Erythroblast (primary cell): ENCODE measurements at places on chromosomes 4 and X.

GRCh38 chrX:2325076-2325784 lies 175.5 kb downstream of the DHRSX start:
- no peak for DNase-seq

DNA sequence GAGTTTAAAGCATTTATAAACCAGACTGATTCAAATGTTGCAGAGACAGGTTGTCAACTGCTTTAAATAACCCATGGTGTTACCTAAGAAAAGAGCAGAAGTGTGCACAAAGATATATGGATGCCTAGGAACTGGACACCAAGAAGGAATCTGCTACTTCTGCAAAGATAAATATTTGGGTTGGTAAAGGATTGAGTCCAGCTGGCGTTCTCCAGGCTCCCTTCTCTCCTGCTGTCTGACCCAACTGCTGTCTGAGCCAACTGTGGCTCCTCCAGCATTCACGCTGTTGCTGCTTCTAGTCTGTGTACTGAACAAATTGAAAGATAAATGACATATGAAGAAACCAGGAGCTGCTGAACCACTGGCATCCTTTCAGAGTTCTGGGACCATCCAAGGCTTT lies 1167.8 kb upstream of the PRKX start:
- DNase-seq: no peak

- DNase-seq: peak; percentile 50
Measured at GRCh38 chr4:143241892-143242291, 57.2 kb downstream of the USP38 start.

DNA sequence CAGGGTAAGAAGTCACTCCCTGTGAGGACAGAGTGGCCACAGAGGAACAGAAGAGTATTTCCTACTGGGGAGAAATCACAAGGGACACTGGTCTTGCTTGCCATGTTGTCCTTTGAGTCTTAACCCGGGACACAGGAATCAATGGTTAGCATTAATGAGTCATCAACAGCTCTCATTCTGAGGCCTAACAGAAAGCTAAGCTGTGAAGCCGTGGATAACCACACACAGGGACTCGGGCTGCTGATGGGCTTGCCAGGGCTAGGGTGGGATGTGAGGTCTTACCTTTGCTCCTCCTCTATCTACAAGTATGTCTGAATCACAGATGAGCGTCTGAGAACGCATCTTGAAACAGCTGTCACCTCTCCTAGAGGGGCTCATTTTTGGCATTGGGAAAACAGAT lies 22.2 kb downstream of the HELT start:
- DNase-seq: no peak

DNA sequence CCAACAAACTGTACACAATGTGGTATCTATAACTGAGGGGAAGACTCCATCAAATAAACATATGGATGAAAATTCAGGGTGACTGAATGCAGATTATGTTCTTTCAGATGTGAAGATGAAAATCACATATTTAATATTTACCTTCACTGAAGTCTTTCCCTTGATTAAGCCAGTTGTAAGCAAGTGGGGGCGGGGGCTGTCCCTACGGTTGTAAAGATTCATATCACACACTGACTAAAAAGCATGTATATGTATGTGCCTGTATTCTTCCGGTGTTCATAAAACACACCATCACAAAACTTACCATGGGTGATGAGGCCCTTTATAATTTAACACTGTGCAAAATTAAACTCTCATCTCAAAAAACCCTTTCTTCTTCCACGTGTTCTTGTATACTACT lies 1.3 kb downstream of the TAB3 start:
- peak; percentile 4 for DNase-seq

DNA sequence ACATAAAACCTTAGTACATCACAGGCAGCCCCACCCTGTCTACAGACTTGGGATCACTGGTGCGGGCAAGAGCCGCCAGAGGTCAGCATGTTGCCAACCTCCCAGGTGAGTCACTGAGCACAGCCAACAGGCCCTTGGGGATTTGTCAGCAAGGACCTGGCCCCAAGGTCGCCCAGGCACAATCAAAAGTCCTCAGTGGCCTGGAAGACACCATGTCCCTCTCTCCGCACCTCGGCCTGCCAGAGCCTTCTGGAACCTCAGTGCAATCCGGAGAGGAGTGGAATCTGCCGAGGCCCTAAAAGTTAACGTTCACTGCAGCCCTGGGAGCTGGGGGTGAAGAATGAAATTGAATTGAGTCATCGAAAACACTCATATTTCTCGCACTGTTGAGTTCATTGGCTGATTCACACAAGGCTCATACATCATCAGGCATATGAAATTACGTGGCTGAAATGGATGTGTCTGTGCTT lies 74.3 kb downstream of the WFS1 start:
- DNase-seq: no peak

GRCh38 chr4:38982361-38983095 lies 49.7 kb downstream of the TMEM156 start:
- DNase-seq: no peak

DNA sequence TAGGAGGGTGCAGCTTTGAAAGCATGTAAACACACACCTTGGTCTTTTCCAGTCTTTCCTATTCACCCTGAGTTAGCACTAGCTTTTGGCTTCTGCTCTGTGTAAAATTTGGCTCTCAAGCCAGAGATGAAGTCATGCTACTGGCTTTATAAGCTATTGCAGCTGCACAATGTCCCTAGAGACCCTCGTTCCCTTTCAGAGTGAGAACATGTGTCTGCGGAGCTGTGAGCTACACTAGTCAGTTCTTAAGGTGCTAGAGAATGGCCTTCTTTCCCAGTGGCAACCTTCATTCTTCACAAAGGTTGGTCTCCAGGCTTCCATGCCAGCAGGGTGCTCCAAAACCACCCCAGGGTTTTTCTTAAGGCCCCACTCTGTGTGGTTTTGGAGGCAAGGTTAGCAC lies 199.1 kb downstream of the SPATA18 start:
- no peak for DNase-seq

DNA sequence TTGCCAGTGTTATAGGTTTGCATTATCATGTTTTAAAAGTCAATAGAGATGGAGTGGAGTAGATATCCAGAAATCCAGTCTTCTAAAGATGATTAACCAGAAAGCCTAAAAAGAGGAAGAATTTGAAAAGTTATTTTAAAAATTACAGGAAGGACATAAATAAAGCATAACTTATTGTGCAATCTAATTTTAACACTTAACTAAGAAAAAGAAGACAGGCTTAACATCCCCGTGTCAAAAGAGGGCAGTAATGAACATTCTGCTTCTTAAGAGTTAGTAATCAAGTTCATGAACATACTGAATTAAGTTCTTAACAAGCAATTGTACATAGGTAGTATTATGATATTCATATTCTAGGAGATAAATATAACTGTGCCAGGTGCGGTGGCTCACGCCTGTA lies 39.3 kb downstream of the ELF2 start:
- DNase-seq: no peak

GRCh38 chr4:81460834-81461233 lies 10.9 kb downstream of the RASGEF1B start:
- no peak for DNase-seq

- DNase-seq: no peak
Measured at GRCh38 chrX:134911348-134911747, 79.4 kb upstream of the SMIM10 start.

GRCh38 chr4:51851090-51851936 lies 8.4 kb downstream of the DCUN1D4 start:
- peak; percentile 67 for DNase-seq

DNA sequence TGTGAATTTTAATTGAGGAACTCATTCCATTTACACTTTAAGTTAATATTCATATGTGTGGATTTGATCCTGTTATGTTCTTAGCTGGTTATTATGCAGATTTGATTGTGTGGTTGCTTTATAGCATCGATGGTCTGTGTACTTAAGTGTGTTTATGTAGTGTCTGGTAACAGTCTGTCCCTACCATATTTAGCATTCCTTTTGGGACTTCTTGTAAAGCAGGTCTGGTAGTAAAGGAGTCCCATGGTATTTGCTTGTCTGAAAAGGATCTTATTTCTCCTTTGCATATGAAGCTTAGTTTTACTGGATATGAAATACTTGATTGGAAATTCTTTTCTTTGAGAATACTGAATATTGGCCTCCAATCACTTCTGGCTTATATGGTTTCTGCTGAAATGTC lies 76.6 kb downstream of the KLF8 start:
- no peak for DNase-seq

GRCh38 chrX:106999002-106999975 lies 723 bp downstream of the MORC4 start:
- DNase-seq: peak; percentile 23

GRCh38 chr4:126223784-126224407 lies 909.1 kb downstream of the FAT4 start:
- DNase-seq: peak; percentile 17

- no peak for DNase-seq
Measured at GRCh38 chrX:87578978-87579377, 61.4 kb downstream of the KLHL4 start.

- DNase-seq: peak; percentile 84
Measured at GRCh38 chrX:120021927-120022326, 55.6 kb downstream of the RHOXF2B start.

DNA sequence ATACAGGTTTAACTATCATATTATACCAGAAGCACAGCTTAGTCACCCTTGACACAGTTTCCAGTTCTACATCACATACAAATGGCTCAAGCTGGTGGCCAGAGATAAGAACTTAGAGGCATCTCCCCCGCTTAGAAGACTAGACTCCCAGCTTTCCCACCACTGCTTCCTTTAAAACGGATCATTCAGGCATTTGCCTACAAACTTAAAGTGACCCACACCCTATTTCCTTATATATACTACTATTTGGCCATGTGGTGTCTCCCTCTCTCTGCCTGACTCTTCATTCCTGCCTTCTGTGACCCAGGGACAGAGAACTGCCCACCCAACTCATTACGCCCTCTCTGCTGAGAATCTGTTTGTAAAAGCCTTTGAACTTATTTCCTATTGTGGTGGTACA lies 781.2 kb upstream of the DIAPH2 start:
- peak; percentile 77 for DNase-seq

DNA sequence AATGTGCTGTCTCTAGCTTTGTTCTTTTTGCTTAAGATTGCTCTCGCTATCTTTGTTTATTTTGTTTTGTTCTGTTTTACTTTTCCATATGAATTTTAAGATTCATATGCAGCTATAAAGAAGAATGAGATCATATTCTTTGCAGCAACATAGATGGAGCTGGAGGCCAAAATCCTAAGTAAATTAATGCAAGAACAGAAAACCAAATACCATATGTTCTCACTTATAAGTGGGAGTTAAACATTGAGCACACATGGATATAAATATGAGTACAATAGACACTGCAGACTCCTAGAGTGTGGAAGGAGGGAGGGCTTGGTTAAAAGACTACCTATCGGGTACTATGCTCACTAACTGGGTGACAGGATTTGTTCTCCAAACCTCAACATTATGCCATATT lies 237.8 kb downstream of the TRAM1L1 start:
- no peak for DNase-seq

DNA sequence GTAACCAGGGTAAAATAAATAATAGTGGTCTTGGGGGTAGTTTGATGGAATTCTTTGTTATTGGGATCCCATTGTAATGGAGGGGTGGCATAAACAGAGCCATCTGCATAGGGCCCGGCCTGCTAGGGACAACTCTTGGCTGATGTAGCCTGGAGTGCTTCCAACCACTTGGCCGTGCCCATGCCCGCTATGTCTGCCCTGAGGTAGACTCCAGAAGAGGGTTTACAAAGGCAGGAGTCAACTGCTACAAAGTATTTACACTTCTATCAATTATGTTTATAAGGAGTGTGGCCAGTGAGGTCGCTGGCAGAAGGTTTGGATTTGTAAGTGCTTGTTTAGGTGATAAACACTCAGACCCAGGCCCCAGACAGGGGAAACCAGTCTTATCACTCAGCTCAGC lies 8.1 kb downstream of the RASL11B start:
- DNase-seq: no peak

DNA sequence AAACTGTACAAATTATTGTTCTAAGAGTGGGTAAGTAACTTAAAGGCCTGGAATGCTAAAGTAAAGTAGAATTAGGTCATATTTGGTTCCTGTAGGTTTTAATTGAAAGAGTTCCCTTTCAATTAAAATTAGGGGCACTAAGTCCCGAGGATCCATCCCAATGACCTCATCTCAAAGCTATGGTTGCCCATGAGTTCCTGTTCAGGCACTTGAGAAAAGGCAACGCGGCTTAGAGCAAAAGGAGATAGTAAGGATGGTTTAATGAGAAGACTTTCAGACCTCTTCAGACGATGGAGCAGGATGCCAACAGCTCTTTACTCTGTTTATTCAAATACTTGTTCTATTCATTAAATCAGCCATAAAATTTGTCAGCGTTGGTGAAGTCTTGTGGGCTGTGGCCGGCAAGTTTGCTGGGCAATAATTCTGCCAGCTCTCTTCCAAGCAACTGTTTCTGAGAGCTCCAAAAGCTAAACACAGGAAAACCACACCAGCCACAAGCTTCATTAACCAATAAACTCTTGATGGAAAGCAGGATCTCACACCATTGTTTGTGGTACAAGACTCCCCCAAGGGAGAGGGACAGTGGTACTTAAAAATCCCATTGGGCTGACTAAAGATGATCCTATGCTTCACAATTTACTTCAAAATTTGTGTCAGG lies 167.4 kb downstream of the COL4A6 start:
- DNase-seq: no peak

DNA sequence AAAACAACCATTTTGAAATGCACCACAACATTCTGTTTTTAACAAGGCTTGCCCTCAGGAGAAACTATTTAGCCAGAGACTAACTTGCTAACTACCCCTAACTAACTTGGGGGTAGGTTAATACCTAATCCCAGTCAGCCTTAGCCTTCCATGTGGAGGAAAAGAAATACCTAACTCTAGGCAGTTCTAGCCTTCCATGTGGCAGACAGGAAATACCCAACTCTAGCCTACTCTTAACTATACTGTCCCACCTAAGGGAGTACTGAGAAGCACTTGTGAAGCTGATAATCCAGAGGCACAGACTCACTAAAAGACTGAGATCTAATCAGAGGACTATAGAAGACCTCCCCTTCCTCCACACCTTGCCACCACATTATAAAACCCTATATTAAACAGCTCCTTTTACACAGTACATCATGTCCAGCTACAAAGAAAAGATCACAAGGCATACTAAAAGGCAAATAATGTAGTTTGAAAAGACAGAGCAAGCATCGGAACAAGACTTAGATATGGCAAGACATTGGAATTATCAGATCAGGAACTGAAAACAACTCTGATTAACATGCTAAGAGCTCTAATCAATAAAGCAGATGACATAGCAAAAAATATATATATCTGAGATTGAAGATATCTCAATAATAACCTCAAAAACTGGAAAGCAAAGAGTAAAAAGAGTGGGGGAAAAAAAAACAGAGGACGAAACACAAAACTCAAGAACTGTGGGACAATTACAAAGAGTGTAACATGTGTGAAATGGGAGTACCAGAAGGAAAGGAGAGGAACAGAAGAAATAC lies 52.2 kb downstream of the FRYL start:
- DNase-seq: no peak

- DNase-seq: no peak
Measured at GRCh38 chr4:150104404-150105027, 26.3 kb downstream of the DCLK2 start.

GRCh38 chrX:24646745-24647182 lies 383 bp downstream of the PCYT1B start:
- peak; percentile 41 for DNase-seq
